AG09319 (cell line): ENCODE measurements at places on chromosomes 1 and 21.

DNA sequence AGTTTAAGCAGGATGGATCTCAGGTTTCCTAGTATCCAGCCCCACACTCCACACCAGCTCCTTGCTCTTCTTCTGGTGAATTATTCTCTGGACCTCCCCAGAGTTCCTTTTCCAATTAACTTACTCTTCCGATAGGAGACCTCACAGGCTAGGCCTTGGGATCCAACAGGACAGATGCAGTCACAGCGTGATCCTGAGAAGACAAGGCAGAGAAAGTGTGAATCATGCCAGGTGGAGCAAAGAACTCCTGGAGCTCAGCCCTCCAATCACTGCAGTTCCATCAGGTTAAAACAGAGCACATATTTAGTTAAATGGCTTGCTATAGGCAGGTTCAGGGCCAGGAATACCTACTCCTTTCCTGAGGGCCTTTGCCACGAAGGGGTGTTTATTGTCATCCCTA is 34.1 kb downstream of the C8B start:
- no peak for DNase-seq

GRCh38 chr1:161988413-161988812 is 35.3 kb downstream of the OLFML2B start:
- DNase-seq: no peak

DNA sequence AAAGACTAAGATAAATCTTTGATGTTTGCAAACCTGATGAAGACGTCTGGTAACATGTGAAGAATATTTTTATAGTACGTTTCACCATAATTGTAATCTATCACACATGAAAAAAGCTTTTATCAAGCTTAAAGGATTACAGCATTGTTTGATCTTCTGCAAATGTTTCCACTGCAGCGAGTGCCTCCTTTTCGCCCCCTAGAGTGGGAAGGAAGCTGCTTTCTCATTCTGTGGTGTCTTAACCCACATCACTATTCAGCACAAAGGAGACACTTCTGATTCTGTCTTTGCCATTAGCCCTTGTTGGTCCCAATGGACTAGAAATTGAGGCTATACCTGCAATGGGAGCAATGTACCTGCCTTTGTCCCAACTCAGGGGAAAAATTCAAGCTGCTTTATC is 46.0 kb upstream of the IL12RB2 start:
- no peak for DNase-seq

- peak; percentile 12 for DNase-seq
Observed at GRCh38 chr1:112803906-112804762, 89.0 kb upstream of the PPM1J start.

GRCh38 chr1:58780411-58780810 is 3.4 kb downstream of the JUN start:
- no peak for DNase-seq

- DNase-seq: no peak
Observed at GRCh38 chr1:206933333-206933945, 11.7 kb upstream of the FCMR start.

- no peak for DNase-seq
Observed at GRCh38 chr1:153742411-153743142, 14.7 kb downstream of the INTS3 start.

- no peak for DNase-seq
Observed at GRCh38 chr1:31987135-31987619, 26.5 kb upstream of the KHDRBS1 start.

- DNase-seq: no peak
Observed at GRCh38 chr1:33374336-33375105, 53.6 kb upstream of the A3GALT2 start.

- DNase-seq: no peak
Observed at GRCh38 chr1:200043336-200043668, 15.8 kb downstream of the NR5A2 start.

- peak; percentile 3 for DNase-seq
Observed at GRCh38 chr21:33314111-33314510, 10.7 kb upstream of the IFNAR1 start.

DNA sequence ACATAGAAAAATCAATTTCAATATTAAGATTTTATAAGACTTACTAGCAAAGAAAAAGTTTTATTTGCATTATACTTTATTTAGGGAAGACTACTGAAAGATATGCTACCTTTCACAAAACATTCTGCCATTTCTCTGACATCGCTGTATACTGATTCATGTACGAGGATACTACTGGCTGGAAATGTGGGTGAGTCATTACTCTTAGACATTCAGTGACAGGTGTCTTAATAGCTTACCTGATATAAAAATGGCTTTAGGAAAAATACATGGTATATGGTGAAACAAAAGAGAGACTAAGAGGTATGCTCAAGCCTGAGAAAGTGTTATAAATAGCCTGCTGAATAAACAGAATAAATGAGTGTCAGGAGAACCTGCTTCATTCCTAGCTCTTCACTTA is 73.0 kb upstream of the EXO1 start:
- DNase-seq: no peak

GRCh38 chr1:241706257-241706656 is 54.2 kb downstream of the WDR64 start:
- no peak for DNase-seq

GRCh38 chr1:240044620-240045019 is 47.1 kb upstream of the FMN2 start:
- no peak for DNase-seq

GRCh38 chr1:200658037-200658818 is 11.5 kb downstream of the DDX59 start:
- no peak for DNase-seq

- DNase-seq: no peak
Observed at GRCh38 chr1:161954466-161954865, 69.2 kb downstream of the OLFML2B start.

DNA sequence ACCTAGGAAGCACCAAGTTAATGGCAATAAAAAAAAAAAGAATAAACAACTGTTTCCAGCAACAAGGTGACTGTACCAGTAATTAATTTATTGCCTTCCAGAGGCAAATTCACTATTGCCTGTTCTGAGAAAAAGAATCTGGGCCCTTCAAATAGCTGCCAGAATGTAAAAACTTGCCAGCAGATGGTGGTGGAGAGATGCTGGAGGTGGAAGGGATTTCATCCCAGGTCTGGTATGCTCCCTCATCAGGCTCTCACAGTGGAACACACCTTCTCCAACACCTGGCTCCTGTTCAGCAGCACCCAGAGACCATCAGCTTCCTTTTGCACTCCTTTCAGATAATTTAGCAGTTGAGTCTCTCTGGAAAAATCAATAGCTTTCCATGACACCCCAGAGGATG is 792.9 kb upstream of the ADAMTS5 start:
- DNase-seq: no peak
